ENCODE measurements at places on chromosomes 4 and X.

DNA sequence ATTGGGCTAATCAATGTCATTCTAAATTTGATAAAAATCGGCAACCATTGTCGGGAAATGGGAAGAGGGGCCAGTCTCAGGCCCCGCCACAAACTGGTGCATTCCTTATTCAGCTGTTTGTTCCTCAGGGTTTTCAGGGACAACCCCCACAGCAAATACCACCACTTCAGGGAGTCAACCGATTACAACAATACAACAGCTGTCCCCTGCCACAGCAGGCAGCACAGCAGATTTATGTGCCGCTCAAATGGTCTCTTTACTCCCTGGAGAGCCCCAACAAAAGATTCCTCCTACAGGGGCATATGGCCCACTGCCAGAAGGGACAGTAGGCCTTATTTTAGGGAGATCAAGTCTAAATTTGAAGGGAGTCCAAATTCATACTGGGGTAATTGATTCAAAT, 61.8 kb downstream of the ZNF732 start:
- DNase-seq, result no peak

- no peak for DNase-seq
Observed at GRCh38 chr4:128322986-128323385, 35.4 kb upstream of the PGRMC2 start.

DNA sequence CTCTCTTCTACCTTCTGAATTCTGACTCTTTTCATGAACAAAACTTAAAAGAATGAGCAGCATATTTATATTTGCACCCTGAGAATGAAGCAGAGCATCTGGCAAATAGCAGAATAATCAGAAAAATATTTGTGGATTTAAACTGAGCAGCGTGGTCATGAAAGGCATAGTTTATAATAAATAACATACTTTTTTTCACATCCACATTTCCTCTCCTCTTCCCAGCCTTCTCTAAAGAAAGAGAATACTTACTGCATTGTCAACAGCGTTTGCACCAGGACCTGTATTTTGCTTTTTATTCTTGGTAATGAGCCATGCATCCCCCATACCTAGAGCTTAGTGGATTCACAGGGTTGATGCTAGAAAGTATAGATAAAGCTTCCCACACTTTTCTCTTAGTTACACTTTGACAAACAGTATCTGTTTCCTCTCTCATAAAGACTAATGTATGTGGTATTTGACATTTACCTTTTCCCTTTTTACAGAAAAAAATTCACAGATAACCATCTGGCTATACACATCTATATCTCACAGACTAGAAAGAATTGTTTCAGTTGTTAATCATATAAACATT, 131.5 kb downstream of the PRSS12 start:
- no peak for DNase-seq

DNA sequence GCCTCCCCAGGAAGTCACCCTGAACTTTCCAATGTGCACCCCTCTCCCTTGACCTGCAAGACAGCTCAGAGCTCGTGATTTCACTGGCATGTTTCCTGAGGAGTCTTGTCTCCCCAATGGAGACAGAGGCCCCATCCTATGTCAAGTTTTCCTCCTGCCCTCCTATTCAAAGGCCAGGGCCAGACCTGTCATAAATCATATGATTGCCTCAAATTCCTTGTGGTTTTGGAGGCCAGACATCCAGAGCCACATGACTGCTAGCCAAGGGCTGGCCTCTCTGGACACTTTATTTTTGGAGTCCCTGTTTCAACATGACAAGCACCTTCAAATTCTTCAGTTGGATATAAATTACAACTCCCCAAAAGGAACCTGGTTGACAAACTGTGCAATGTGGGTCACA, 76.0 kb upstream of the TFDP3 start:
- no peak for DNase-seq

DNA sequence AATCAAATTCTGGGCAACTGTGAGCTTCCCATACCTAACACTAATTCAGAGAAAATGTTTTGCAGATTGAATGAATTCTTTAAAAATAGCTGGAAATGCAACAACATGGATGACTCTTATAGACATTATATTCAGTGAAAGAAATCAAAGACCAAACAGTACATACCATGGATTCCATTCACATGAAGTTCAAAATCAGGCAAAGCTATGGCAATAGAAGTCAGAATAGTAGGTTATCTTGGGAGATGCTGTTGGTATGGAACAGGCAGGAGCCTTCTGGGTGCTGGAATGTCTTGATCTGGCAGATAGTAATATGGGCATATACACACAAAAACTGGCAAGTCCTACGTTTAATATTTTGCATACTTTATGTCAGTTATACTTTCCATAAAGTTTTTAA, 25.5 kb upstream of the CBLL2 start:
- no peak for DNase-seq

- DNase-seq, result no peak
Observed at GRCh38 chr4:151100531-151100930, 1.1 kb downstream of the RPS3A start.

GRCh38 chr4:168998596-168998995, 11.5 kb downstream of the CBR4 start:
- no peak for DNase-seq

- DNase-seq, result no peak
Observed at GRCh38 chrX:104270916-104271512, 16.3 kb upstream of the ESX1 start.

DNA sequence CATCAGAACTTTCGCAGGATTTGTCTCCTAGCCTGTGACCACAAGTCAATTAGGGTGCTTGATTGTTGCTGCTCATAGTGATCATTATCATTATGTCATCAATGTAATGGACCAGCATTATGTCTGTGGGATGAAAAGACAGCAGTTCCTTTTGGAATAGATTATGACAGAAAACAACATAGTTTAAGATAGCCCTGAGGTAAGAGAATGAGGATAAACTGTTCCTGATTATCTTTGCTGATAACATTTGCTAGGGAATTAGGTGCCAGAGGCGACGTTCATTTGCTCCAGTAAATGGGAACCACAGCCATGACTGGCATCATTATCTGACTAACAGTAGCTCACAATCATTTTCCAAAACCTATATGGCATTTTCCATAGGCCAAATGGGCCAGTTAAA, 12.7 kb upstream of the THOC2 start:
- DNase-seq, result no peak

DNA sequence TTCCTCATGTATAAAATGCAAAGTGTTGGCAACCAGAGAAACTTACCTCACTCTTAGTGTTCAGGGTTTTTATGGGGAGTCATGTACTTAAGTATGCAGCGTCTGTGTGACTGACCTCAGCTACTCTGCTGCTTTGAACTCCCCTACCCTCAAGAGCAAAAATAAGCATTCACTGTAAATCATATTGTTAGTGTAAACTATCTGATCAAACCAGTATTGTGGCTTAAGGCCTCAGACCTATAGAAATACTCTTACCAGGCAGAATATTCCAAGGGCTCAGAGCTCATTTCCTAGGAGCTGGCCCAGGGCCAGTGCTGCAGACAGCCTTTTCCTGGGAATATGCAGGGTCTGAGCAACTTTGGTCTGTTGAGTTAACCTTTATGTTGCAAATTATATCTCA, 453.1 kb downstream of the CCSER1 start:
- no peak for DNase-seq

DNA sequence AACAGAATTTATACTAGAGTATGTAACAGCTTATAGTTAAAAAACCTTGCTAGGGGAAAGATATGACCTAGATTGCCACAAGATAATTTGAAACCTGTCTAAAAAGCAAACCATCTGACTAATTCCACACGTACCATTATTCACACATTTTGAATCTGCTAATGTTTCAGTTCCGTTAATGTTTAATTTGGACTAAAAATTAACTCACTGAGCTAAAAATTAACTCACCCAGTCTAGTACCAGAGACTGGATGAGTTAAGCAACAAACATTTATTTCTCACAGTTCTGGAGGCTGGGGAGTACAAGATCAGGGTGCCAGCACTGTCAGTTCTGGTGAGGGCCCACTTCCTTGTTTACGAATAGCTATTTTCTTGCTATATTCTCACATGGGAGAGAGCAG, 231.5 kb upstream of the DIAPH2 start:
- DNase-seq, result no peak

- no peak for DNase-seq
Observed at GRCh38 chrX:12007881-12008280, 130.4 kb upstream of the FRMPD4 start.

DNA sequence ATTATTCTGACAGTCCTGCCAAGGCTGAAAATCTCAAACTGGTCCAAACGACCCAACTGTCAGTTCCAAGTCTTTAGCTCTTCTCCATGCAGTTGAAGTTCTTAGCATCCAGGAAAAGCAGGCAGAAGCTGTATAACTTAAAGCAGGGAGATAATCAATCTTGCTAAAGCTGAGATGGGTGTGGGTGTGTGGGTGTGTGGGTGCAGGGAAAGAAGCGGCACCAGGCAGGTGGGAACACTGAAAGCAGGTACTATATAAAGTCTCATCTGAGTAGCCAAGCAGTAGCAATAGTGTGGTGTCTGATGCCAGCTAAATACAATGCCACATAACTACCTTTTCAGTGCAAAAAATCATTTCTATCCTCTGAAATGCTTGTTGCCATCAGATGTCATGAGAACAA, 69.7 kb upstream of the EGFL6 start:
- DNase-seq, result no peak
